ENCODE measurements at places on chromosomes 5 and 9.

DNA sequence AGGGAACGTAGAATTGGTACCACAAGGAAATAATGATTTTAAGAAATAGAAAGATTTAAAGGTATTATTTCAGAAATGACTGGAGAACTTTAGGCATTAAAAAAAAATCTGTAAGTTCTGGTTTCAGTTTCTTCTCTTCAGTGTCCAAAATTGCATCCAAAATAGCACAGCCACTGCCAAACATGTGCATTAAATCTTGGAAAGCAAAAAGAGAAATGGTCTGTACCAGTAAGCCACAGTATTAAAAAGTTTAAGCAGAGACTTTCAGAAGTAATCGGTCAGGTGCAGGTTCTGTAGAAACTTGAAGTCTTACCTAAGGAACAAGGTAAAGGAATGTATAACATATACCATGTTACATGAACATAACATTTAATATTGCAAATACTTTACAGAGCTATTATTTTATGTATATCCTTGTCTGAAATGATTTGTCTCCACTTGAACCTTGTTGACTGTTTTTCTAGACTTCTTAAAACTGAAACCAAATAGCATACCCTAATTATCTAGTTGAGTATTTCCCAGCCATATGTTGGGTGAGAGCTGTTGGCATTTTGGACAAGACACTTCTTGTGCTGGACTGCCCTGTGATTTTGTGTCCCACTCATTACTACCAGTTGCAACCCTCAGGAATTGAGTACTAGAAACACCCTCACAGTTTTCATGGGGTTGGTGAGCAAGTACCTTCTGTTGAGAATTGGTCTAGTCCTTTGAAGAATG, 32.1 kb downstream of the NIPBL start:
- DNase-seq: no peak

- no peak for DNase-seq
These were observed 45.7 kb upstream of the ALDH1B1 start for GRCh38 chr9:38346811-38347210.

- no peak for DNase-seq
These were observed 221.3 kb upstream of the DAPK1 start for GRCh38 chr9:87276327-87276841.

DNA sequence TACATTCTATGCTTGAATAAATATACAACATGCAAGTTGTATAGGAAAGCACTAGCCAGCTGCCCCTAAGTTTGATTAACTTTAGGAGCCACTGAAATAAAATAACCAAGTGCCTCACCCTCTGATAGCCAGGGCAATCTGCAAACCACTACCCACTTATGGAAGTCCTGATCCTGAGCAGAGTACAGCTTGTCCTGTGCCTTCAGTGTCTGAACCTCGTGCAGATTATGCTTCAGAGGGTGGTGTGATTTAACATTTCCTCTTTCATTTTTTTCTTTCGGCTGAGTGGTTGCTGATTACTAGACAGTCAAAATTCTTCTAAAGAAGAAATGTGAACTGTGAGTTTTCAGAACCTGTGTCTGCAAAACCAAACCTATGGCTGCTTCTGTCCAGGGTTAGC, 327.7 kb downstream of the PIK3R1 start:
- DNase-seq: no peak

DNA sequence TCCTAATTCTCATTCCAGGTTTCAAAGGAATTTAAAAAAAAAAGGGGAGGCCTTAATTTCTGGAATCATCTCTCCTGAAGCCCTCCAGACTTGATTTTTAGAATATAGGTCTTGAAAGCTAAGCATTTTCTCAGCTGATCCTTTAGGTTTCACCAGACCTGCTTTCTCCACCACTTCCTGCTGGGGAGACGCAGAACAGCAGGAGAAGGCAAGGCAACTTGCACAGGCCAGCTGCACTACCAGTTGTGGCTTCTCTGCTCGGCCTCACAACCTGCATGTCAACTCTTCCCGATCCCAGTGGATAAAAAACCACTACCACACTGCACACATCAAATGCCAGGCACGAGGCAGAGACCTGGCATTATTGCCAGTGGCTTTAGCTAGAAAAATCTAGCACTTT, 119.8 kb downstream of the SIL1 start:
- no peak for DNase-seq

DNA sequence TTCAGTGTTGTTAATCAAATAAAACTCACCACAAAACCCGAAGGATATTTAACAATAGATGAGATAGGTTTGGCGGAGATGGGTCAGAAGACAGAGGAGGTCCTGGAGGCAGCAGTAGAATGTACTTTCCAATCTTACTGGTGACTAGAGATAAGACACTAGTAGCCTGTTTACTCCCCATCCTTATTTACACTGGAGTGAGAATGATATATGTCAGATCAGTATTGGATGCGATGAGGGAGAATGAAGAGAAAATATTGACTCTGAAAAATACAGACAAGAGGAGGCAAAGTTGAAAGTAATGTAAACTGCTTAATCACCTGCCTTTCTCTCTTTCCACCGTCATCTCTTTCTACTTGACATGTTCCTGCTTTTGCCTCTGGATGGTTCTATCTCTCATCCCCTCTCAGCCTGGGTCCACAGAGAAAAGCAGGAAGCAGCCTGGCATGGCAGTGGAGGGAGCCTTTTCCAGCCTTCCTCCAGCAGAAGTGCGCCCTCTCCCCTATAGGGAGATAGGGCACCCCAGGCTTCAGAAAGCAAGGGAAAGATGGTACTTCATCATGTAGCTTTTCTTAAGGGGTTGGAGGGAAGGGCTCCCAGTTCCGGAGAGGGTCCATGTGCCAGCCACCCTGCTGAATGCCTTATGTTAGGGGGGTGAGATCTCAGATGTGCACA, 11.1 kb downstream of the PALM2AKAP2 start:
- no peak for DNase-seq
